Lower lobe of right lung (tissue), 2 donors: ENCODE measurements at places on chromosomes 4 and X.

DNA sequence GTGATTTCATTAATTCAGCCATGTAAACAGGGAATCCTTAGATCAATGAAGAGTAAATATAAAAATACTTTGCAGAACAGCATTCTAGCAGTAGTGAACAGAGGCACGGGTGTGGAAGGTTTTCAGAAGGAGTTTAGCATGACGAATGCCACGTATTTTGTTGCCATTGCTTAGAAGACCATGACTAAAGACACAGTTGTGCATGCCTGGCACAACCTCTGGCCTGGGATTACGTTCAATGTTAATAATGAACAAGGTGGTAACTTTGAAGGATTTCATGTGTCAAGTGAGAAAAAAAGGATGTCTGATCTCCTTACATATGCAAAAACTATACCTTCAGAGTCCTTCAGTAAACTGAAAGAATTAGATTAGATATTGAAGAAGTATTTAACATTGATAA lies 171.9 kb downstream of the MAGEB5 start:
- DNase-seq = no peak
- no peaks in the 10 kb centered on the region for H3K4me1 ChIP-seq
- H3K27ac ChIP-seq = no peak overlapping the region
- H3K36me3 ChIP-seq = no peaks in the 10 kb centered on the region

GRCh38 chrX:134554291-134554690 lies 94.3 kb downstream of the HPRT1 start:
- DNase-seq = no peak
- peaks cover 2% of the 10 kb centered on the region for H3K27me3 ChIP-seq
- H3K36me3 ChIP-seq = no peaks in the 10 kb centered on the region
- no peak overlapping the region for H3K27ac ChIP-seq
- H3K4me1 ChIP-seq = no peaks in the 10 kb centered on the region
- no peak overlapping the region for H3K4me3 ChIP-seq

- no peak for DNase-seq
- no peak within 1 kb of the TSS for H3K27ac ChIP-seq
- H3K36me3 ChIP-seq = no peaks in the 10 kb centered on the region
- H3K27me3 ChIP-seq = no peaks in the 10 kb centered on the region
- no peak within 1 kb of the TSS for H3K4me3 ChIP-seq
Observed at GRCh38 chr4:55592014-55592413, at the start of gene PDCL2. Gene PDCL2, minus strand, starts transcription at chr4:55592245. Its CDS starts 136 bp downstream, at chr4:55592109.

DNA sequence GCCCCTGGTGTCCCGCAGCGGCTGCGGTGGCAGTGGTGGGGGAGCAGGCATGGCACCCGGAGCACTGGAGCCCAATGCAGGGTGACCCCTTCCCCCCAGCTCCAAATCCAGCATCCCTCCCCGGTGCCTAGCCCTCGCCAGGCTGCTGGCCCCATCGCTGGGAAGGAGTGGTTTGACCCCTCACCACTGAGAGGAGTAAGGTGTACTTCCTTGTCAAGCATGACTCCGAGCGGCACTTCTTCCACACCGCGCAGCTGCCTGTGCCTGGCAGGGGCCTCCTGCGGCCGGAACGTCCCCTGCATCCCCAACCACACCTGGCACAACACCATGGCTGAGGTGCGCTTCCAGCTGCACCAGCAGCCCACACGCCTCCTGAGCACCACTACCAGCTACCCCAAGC lies 27.0 kb downstream of the LRPAP1 start:
- H3K4me1 ChIP-seq = no peaks in the 10 kb centered on the region
- H3K27ac ChIP-seq = no peak overlapping the region
- no peaks in the 10 kb centered on the region for H3K27me3 ChIP-seq

GRCh38 chrX:139642241-139642927 lies 65.6 kb downstream of the MCF2 start:
- no peaks in the 10 kb centered on the region for H3K4me1 ChIP-seq
- H3K27ac ChIP-seq = no peak overlapping the region
- H3K36me3 ChIP-seq = no peaks in the 10 kb centered on the region

GRCh38 chr4:67366311-67366861 lies 178.9 kb downstream of the CENPC start:
- DNase-seq = no peak
- no peak overlapping the region for H3K27ac ChIP-seq
- H3K4me3 ChIP-seq = no peak overlapping the region

DNA sequence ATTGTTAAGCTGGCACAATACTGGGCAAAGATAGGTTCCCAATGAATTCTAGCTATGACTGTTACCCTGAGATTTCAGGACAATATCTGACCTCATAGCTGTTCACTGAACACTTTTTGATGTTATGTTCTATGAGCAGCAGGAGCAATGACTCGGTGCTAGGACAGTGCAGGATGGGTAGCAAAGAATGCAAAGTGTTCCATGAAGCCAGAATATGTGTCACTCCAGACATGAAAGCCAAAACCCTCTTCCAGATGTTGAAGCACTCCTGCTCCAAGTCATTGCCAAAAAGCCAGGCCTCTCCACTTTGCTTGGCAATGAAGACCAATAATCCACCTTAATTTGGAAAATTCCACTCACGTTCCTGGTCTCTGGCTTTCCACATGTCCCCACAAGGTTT lies 300.9 kb upstream of the CPEB2 start:
- no peaks in the 10 kb centered on the region for H3K36me3 ChIP-seq
- no peaks in the 10 kb centered on the region for H3K27me3 ChIP-seq
- peaks cover 7% of the 10 kb centered on the region for H3K4me1 ChIP-seq
- H3K4me3 ChIP-seq = no peak overlapping the region

DNA sequence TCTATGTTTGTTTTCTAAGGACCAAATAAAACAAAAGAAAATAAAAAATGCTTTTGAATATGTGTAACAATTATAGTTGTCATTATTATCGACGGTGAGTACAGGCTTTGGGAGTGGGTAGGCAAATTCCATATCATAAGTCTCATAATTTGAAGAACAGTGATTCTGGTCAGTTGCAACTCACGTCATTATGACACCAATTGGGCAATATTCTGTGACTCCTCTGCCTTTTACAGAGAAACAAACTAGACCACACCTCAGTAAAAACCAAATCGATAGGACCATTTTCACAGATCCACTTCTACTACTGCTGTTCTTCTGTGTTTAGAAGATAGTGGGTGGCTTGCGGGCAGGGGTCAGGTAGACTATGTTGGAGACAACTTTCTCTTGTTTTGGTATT lies 250.1 kb downstream of the C4orf33 start:
- H3K4me3 ChIP-seq = no peak overlapping the region
- no peaks in the 10 kb centered on the region for H3K27me3 ChIP-seq
- no peaks in the 10 kb centered on the region for H3K36me3 ChIP-seq
- no peak overlapping the region for H3K27ac ChIP-seq
- no peak for DNase-seq
- peaks cover 17% of the 10 kb centered on the region for H3K4me1 ChIP-seq

DNA sequence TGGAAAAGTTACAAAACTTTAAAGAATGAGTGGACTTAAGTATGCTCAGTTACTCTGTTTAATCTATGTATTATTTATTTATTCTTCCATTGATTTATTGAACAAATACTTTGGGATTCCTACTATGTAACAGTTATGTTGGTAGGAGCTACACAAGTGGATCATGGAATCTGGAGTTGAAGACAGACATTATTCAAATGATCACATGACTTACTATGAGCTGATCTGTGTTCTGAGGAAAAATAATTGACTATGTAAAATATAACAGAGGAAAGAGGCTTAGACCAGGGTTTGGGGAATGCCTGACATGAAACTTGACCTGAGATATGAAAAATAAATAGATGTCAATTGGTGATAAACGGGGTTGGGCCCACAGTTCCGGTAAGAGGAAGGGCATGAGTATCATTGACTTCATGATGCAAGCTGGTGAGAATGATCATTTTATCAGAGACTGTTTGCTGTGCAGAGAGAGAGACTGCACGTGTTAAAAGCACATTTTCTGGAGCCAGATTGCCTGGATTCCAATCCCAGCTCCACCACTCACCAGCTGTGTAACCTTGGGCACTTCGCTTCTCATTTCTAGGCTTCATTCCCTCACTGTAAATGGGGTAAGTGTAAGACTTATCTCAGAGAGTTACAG lies 179.0 kb downstream of the SPCS3 start:
- H3K4me3 ChIP-seq = no peak overlapping the region
- H3K4me1 ChIP-seq = peaks cover 6% of the 10 kb centered on the region
- no peaks in the 10 kb centered on the region for H3K27me3 ChIP-seq
- DNase-seq = no peak
- no peak overlapping the region for H3K27ac ChIP-seq
- no peaks in the 10 kb centered on the region for H3K36me3 ChIP-seq

DNA sequence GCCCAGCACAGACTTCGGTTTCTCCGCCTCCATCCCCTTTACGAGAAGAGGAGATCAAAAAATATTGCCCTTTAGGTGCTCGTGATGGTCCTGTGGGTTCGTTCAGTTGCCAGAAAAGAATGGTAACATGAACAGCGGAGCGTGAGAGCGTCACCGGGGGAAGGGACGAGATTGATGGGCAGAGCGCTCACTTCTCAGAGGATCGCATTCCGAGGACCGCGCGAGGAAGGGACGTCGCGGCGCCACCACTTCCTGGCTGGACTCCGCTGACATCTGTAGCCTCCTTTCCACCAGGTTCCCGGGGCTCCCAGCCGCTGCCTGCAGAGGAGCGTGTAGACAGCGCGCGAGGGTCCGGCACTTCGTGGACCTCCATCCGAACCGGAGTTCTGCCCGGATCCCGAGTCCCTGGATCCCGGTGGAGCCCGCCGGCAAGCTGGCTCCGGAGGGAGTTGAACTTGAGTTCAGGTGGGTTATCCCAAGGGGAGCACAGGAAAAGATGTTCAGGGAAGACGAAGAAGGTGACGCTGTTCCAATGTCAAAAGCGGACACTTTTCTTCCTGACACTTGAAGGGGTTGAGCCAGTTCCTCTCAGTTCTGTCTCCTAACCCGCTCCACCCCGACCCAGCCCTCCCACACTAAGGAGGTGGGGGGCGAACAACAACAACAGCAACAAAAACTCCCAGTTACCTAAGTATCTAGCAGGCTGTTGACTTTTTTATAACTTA lies 484 bp downstream of the GALNTL6 start:
- DNase-seq = no peak
- H3K4me1 ChIP-seq = peaks cover 16% of the 10 kb centered on the region
- H3K4me3 ChIP-seq = peak overlapping the region; percentile 43
- H3K36me3 ChIP-seq = no peaks in the 10 kb centered on the region
- no peak overlapping the region for H3K27ac ChIP-seq

DNA sequence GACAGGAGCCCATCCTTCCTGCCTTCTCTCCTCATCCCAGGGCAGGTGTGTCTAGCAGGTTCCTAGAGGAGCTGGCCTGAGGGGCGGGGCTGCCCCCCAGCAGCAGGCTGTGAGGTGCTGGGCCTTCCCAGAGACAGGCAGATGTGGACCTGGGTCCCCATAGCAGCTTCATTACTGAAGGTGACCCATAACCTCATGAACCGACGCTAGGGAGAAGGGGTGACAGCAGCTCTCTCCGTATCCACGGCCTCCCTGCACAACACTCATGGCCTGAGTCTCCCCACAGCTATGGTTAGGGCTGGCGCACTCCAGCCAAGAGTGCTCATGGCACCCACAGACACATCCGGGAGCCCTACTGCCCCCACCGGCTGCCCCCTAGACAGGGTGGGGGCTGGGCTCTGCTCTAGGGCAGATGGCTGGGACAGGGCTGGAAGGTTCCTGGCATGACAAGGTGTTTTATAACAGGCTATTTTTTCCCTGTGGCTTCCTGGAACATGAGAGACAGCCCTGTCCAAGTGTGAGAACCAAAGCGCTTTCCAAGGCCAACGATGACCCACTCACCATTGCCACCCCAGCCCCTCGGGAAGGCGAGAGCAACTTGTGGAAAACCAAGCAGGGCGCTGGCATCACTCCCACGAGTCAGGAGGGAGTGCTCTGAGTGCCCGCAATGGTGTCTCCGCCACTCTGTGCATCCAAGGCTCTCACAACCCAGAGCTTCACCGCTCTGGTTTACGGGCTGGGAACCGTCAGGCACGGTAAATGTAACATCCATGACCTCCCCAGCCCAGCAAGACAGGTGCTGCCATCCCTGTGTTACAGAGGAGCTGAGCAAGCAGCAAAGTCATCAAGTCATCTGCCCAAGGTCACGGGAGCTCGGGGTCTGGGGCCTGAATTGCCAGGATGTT lies 59.8 kb downstream of the ACOX3 start:
- no peaks in the 10 kb centered on the region for H3K27me3 ChIP-seq
- no peak for DNase-seq
- H3K27ac ChIP-seq = no peak overlapping the region
- peaks cover 6% of the 10 kb centered on the region for H3K4me1 ChIP-seq
- peaks cover 40% of the 10 kb centered on the region for H3K36me3 ChIP-seq
- no peak overlapping the region for H3K4me3 ChIP-seq

DNA sequence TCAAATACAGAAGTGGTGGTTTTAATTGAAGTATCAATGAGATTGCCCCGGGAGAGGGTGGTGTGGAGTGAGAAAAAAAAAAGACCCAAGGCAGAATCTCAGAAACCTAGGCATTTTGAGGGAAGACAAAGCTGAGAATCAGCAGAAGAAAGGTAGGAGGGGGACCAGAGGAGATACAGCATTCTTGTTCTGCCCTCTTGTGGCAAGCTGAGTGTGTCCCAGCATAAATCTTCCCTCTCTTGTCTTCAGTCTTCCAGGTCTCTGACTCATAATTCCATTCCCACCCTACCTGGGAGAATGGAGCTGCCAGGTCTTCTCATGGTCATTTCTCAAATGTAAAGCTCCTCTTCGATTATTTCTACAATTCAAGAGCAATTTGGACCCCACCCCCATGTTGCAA lies 32.7 kb upstream of the MAGED1 start:
- no peak overlapping the region for H3K27ac ChIP-seq
- DNase-seq = no peak
- H3K36me3 ChIP-seq = no peaks in the 10 kb centered on the region
- H3K27me3 ChIP-seq = no peaks in the 10 kb centered on the region

- H3K4me1 ChIP-seq = peaks cover 58% of the 10 kb centered on the region
- peak; percentile 81 for DNase-seq
- H3K4me3 ChIP-seq = peak overlapping the region; percentile 68
Observed at GRCh38 chr4:8198206-8198905, 734 bp upstream of the SH3TC1 start.

DNA sequence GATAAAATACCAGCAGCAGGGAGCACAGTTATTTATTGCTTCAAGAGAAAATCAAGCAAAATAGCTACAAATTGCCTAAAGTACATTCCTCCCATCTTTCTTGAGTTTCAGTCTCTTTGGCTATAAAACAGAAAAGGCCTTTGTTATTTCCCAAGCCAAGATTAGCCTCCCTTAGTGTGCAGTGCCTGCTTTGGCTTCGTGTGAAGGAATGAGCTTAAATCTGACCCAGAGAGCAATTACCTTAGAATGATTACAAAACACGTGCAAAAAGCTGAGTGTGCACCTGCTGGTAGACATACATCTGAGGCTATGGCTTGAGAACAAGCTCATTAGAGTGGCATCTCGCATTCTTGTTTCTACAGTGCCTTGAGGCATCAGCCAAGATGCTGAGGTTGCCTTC lies 250.8 kb downstream of the C4orf33 start:
- no peaks in the 10 kb centered on the region for H3K36me3 ChIP-seq
- peaks cover 17% of the 10 kb centered on the region for H3K4me1 ChIP-seq
- H3K27me3 ChIP-seq = no peaks in the 10 kb centered on the region
- H3K4me3 ChIP-seq = no peak overlapping the region
- no peak overlapping the region for H3K27ac ChIP-seq
